Amniotic stem cell (primary cell): ENCODE measurements at places on chromosomes 5 and 9.

DNA sequence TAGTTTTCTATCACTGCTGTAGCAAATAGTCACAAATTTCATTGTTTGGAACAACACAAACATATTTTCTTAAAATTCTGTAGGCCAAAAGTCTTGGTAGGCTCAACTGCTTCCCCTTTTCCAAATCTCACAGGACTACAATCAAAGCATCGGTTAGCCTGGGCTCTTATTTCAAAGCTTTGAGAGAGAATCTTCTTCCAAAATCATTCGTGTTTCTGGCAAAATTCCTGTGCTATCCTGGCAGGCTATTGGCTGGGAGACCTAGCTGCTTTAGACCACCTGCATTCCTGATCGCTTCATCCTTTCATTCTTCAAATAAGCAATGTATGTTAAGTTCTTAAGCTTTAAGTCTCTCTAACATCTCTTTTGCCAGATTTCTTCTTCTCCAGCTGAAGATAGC is 629.8 kb upstream of the CDH18 start:
- DNase-seq, result no peak

DNA sequence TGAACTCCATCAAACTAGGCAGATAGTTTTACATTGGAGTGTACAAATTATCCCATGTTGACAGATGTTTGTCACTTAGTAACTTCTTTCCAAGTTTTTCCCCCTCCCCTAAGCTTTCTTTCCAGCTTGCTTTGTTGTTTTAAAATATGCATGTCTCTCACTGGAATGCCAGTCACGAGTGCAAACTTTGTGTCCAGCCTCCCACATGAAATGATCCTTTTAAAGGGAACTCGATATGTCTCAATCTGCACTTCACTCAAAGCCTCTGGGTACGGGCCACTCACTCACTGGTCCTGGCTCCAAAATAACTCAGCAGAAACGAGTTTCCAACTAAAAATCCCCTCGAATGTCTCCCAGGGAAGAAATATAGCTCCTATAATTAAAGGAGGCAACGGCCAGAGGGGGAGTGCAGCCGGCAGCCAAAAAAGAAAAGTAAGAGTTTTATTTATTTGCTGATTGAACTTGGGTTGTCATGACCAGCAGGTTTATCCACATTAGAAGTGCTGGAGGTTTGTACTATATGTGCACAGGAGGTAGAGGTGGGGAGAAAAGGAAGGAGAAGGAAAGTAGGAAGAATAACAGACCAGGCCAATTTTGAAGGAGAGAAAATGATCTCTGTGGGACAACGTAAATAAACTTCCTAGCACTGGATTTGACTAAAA is 17.5 kb downstream of the NR2F1 start:
- DNase-seq, result no peak

DNA sequence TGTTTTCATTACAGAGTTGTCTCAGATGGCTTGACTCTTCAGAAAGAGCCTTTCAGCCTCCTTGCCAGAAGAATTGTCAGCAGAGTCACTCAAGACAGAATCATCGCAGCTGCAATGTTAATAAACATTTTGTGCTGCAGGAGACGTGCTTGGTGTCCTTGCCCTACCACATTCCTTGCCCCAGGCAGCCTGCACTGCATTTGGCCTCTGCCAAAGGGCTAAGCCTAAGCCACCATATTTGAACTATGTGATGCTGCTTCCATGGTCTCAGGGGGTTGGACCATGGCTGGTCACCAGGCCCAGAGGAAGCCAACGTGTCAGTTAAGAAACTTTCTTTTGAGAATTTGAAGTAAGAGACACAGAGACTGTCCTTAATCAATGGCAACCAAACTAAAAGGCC is 145.4 kb downstream of the ACTL7B start:
- no peak for DNase-seq

DNA sequence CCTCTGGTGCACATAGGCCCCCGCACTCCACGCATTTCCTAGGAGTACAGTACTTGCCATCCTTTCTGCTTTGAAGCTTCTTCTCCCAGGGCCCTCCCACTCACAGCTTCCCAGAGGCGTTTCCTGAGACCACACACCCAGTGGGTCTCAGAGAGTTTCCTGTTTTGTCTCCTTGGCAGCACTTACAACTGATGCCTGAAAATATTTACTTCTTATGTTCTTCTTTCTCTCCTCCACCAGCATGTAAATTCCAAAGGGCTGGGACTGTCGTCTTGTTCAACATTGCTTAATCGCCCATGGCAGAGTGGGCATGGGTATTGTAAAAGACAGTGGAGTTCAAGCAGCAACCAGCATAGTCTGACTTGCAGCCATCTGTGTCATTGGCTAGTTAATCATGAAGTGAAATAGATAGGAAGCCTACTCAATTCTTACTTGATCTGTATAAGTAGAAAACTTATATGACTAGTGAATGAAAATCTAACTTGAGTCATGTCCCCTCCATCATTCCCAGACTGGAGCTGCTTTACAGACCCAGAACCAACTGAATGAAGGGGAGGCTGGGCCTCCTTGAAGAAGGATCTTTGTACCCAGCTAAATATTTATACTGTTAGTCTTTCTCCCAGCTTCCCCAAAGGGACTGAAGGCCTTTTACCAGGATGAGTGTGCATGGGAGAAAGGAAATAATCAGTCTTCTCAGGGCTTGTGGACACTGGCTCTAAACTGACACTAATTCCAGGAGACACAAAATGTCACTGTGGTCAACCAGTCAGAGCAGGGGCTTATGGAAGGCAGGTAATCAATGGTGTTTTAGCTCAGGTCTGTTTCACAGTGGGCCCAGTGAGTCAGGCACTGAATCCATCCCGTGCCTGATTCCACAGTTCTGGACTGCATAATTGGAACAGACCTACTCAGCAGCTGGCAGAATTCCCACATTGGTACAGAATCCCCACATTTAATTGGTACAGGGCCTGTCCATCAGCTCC is 116.4 kb downstream of the SV2C start:
- DNase-seq, result no peak

DNA sequence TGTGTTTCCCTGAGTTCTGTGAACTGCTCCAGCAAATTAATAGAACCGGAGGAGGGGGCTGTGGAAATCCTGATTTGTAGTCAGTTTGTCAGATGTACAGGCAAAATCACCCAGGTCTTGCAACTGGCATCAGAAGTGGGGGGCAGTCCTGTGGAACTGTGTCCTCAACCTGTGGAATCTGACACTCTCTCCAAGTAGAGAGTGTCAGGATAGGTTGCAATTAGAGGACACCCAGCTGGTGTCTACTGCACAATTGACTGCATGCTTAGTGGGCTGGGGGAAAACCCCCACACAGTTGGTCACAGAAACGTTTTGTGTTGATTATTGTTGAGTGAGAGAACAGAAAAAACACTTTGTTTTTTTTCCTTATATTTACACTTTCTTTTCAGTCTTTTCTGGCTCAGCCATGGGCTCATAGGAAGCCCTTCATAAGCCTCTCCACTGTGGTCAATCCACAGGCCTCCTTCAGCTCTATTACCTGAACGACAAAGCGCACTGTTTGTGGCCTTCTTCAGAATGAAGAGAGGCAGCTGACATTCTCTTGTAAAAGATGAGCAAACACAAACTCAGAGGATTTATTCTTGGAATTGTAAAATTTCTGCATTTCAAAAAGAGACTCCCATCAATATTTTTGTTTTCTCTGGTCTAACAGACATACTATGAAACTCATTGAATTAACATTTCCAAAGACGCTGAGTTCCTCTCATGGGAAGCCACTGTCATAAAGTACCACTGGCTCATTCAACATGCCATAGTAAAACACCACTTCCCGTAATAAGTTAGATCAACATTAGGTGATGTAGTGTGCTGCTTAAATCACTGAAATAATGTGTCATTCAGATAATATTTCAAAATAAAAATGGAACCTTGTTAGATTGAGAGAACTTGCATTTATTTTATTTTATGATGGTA is 348.9 kb upstream of the RFX3 start:
- no peak for DNase-seq

GRCh38 chr9:74653410-74654080 is 156.4 kb downstream of the RORB start:
- DNase-seq, result no peak

GRCh38 chr9:83622939-83623678 is at the start of gene IDNK:
Gene IDNK (plus strand): TSS chr9:83623143. CDS start chr9:83623172, 29 bp downstream.
- peak; percentile 23 for DNase-seq

DNA sequence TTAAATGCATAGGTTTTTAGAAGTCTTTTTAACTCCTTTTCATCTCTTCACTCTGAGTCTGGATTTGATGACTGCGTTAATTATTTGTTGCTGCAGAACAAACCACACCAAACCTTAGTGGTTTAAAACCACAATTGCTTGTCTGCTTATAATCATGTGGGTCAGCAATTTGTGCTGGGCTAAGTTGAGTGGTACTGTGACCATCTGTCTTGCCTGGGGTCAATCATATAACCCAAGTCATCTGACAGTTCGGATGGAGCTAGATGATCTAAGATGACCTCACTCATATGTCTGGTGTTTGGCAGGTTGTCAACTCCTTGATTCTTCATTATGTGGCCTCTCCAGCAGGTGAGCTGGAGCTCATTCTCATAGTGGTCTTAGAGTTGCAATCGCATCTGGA is 219.1 kb upstream of the ELAVL2 start:
- no peak for DNase-seq

DNA sequence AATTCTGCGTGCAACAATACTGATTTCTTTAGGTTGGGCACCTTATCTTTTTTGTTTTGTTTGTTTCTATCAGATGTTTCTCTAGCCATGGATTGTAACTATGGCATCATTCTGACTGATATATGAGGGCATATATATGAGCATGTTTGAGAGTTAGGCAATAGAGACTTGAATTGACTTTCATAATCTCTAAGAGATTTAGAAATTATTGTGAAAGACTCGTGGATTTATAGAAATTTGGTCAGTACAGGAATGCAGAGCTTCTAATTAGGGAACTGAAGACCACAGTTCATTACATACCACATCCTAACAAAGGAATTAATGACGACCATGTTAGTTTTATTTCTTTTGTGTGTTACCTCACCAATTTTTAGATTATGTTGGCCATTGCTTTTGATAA is 546.0 kb upstream of the GRAMD2B start:
- DNase-seq, result no peak

- DNase-seq, result no peak
Observed at GRCh38 chr5:179870403-179870903, 11.8 kb upstream of the MRNIP start.

- DNase-seq, result no peak
Observed at GRCh38 chr5:98433022-98433421, 340.4 kb upstream of the RGMB start.

- no peak for DNase-seq
Observed at GRCh38 chr9:21015129-21015815, 16.2 kb downstream of the HACD4 start.

GRCh38 chr9:77710965-77711648 is 63.0 kb upstream of the GNA14 start:
- no peak for DNase-seq

DNA sequence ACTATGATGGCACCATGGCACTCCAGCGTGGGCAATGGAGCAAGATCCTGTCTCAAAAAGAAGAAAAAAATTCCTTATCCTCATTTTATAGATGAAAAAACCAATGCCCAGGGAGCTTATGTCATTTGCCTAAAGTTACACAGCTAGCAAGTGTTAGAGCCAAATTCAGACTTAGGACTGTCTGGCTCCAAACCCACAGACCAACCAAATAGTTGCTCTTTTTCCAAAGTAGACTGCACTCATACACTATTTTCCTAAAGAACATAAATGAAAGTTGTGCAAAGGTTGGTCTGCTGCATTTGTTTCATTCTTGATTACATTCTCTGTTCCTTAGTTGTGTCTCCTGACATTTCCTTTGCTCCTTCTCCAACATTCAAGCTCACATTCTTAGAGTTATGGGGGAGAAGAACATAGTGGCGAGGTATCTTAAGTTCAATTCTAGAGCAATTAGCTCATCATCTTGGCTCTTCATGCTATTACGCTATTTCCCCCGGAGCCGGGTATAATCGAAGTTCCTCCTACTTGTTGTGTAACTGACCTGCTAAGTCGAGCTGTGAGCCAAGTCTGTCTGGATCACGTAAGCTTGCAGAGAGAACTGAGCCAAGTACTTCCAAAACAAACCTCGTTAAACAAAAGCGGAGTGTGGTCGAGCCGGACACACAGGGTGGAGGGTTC is 138.3 kb downstream of the RFK start:
- DNase-seq, result peak; percentile 48

DNA sequence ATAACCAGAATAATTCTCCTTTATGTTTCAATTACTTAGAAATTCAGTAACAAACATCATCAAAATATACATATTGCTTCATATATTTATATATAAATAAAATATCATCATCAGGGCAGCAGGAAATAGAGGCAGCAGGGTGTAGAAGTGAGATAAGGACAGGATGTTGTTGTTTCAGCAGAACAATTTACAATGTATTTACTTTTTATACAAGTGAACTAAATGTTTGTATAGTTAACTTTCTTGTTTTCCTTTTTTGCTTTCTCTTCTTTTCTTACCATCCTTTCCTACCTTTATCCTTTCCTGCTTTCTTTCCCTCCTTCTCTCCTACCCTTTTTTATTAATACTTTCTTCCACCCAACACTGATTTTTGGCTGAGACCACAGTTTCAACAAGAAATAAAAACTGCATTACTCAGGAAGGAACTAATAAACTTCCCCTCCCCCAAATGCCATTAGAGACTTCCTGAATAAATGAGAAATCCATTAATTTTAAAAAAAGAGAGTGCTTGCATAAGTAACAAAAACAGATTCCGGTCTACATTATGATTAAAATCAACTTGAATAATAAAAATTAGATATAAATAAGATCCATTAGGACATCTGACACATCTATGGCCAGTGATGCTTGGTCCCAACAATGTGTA is 159.8 kb upstream of the ACOT12 start:
- no peak for DNase-seq

- peak; percentile 38 for DNase-seq
Observed at GRCh38 chr5:155726267-155726666, 600.7 kb upstream of the SGCD start.

DNA sequence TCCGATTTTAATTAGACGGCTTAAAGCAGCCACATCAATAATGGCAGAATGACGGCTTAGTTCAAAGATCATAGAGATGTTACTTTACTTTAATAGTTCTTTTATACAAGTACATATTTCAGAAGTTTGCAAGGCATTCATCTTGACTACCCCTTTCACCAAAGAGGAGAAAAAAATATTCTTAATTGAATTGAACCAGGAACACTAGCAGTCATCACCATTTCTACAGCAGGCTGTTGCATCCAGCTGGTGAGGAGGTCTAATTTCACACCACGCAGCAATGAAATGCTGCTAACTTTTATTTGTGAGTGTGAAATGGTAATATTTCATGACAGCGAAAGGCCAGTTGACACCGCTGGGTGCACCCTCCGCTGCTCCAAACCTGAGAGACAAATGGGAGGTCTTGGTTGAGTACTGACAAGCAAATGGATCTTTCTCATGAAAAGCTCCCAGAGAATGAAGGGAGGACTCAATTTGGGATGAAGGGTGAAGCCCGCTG is 322.2 kb downstream of the GLIS3 start:
- DNase-seq, result no peak

- DNase-seq, result peak; percentile 69
Observed at GRCh38 chr5:14011089-14012020, 66.9 kb upstream of the DNAH5 start.

- no peak for DNase-seq
Observed at GRCh38 chr5:37799865-37800421, 39.9 kb downstream of the GDNF start.
